ENCODE measurements at places on chromosomes 1 and 21.

- DNase-seq = no peak
These were observed 56.0 kb upstream of the ADARB1 start for GRCh38 chr21:45018131-45019075.

- no peak for DNase-seq
These were observed 7.5 kb upstream of the KCNJ15 start for GRCh38 chr21:38249256-38249655.

DNA sequence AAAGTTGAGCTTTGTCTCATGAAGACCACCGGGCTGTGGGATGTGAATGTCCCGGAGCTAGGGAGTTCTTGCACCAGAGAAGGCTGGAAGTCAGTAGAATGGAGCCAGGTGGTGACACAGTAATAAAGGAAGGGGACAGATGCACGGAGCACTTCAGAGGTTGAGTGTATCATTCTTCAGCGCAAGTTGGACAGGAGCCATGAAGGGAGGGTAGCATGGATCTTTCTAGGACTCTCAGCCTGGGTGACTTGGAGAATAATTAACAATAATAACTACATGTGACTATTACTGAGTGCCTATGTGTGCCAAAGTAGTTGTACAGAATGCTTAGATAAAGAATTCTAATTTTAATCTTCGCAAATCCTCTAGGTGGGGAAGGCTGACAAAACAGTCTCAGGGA is 258.7 kb upstream of the AJAP1 start:
- no peak for DNase-seq

- DNase-seq = no peak
These were observed 100.7 kb downstream of the IER5 start for GRCh38 chr1:181189245-181189644.

GRCh38 chr1:36911561-36912364 is 122.6 kb downstream of the GRIK3 start:
- no peak for DNase-seq

GRCh38 chr1:77342745-77343144 is 60.9 kb downstream of the AK5 start:
- no peak for DNase-seq

GRCh38 chr1:171744986-171745385 is 3.1 kb upstream of the VAMP4 start:
- no peak for DNase-seq

DNA sequence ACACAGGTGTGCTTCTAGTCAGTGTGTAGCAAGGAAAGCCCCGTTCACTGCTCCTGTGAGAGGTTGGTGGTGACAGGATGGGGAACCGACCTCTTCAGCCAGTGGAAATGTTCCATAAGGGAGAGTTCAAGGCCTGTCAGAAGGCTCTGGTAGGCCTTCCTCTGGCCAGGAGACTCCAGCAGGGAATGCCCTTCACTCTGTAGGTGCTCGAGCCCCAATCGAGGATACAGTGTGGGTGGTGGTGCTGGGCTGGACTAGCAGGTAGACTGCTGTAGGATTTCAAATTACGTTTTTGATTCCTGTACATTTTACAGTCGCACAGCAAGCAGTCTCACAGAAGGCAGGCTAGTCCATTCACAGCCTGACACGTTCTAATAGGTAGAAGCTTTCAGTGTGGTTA is 37.8 kb downstream of the NCF2 start:
- no peak for DNase-seq

GRCh38 chr1:172402878-172403569 is 17.5 kb upstream of the C1orf105 start:
- DNase-seq = no peak

DNA sequence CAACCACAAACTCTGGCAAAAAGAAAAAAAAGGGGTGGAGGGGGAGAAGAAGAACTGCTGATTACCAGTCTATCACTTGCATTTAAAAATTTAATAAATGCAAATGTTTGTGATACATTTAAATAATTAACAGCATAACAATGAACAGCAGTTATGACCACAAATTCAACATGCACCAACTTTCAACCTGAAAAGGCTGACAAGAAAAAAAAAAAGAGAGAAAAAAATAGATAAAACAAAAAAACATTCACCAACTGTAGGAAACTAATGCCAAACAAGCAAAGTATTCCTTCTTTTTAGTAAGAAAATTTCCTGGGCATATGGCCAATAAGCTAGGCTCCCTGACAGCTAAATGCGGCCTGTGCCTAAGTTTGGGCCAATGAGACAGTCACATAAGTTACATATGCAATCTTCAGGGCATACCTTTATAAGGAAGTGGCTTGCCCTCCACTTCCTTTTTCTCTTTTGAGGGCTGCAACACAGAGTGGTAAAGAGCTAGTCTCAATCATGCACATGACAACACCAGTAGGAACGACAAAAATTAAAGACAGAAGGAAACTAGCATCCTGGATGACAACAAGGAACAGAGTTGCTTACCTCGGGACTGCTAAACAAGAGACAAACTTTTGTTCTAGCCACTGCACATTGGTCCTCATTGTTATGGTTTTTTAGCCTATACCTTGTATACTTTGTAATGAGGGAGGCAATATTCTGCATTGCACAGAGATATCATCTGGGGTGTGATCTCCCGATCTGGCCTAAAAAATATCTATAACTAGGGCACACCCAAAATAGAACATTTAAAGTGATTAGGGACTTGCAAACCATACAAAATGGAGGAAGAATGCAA is 24.2 kb upstream of the PHTF1 start:
- DNase-seq = no peak

DNA sequence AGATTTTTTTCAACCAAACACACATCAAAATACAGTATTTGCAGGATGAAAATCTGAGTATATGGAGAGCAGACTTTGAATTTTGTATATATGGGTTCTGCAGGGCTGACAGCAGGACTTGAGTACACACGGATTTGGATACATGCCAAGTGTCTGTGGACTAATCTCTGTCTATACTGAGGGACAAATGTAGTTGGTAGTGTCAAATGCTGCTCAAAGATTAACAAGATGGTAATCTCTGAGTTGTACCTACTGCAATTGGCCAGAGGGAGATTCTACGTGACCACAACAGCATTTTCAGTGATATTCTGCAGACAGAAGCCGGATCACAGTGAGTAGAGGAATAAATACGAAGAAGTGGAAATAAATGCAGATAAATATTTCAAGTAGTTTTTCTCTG is 43.4 kb downstream of the SHCBP1L start:
- DNase-seq = no peak

- DNase-seq = no peak
These were observed 96.3 kb downstream of the ARHGEF10L start for GRCh38 chr1:17635811-17636210.

- no peak for DNase-seq
These were observed 29.5 kb downstream of the CAPN2 start for GRCh38 chr1:223741861-223742260.

DNA sequence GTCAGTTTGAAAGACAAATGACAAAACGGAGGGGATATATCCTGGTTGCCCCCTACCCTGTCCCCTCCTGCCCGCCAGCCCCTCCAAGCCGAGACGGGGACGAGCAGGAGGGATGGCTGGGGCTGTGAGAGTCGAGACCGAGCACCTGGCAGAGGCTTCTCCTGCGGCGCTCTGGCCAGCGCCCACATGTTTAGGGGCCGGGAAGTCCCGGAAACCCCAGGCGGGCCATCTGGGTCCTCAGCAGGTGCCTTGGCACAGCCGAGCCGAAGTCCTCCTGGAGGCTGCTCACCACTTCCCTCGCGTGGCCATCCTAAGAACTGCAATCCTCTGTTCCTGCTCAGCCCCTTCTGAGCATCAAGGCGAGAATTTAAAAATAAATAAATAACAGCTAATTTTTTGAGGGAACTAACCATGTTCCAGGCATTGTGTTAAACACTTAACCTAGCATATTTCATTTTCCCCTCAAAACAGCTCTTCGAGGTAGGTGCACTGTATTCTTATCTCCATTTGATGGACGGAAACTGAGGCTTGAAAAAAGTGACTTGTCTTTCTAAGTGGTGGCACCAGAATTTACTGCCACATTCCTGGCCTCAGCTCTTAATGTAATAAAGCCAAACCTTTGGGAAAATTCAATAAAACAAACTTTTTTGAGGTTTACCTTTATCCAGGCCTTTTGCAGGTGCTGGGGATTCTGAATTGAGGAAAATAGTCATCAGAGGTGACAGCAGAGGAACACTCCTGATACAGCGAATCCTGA is 3.5 kb upstream of the RIMS3 start:
- peak; percentile 74 for DNase-seq

GRCh38 chr1:245690156-245690690 is 535.4 kb downstream of the KIF26B start:
- DNase-seq = no peak

GRCh38 chr1:223304931-223305330 is 59.0 kb downstream of the SUSD4 start:
- no peak for DNase-seq

- DNase-seq = no peak
These were observed 3.7 kb downstream of the AURKAIP1 start for GRCh38 chr1:1371364-1371745.

DNA sequence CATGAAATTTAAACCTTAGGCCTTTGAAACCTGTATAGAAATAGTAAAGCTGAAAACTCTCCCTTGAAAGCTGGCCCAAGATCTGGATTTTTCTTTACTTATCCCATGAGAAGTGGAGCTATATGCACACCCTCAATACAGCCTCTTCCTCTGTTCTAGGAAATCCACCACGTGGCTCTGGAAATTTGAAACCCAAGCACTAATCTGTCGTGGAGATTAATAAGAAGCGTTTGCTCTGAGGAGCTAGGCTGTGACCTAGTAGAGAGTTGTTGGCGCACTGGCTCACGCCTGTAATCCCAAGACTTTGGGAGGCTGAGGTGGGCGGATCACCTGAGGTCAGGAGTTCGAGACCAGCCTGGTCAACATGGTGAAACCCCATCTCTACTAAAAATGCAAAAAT is 291.3 kb upstream of the PLXNA2 start:
- no peak for DNase-seq

- peak; percentile 5 for DNase-seq
These were observed 9.0 kb upstream of the FAM131C start for GRCh38 chr1:16082283-16083038.

- peak; percentile 45 for DNase-seq
These were observed 842 bp upstream of the ZC3H12A start for GRCh38 chr1:37473431-37474045.

GRCh38 chr1:11316701-11317100 is 43.7 kb downstream of the UBIAD1 start:
- DNase-seq = no peak

- DNase-seq = peak; percentile 35
These were observed 681 bp downstream of the B4GALT2 start for GRCh38 chr1:43979528-43980254.

DNA sequence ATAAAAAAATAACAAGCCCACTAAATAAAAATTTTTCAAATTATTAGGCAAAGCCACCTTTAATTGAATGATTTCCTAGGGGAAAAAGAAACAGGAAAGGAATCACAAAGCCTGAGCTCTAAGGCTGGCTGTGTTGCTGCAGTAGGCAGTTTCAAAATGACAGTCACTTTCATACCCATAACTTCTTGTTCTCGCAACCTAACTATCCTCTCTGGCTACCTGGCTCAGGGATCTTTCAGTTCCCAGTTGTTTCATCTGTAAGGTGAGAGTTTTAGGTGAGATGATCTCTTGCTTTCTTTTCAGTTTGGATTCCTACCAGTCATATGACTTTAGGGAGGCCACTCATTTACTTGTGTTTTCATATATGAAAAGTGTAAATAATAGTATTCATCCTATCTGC is 226.1 kb downstream of the ASTN1 start:
- DNase-seq = no peak

- DNase-seq = no peak
These were observed 36.8 kb downstream of the SMYD2 start for GRCh38 chr1:214317734-214318133.

- DNase-seq = peak; percentile 25
These were observed 30.2 kb upstream of the CD101 start for GRCh38 chr1:116971258-116971860.

DNA sequence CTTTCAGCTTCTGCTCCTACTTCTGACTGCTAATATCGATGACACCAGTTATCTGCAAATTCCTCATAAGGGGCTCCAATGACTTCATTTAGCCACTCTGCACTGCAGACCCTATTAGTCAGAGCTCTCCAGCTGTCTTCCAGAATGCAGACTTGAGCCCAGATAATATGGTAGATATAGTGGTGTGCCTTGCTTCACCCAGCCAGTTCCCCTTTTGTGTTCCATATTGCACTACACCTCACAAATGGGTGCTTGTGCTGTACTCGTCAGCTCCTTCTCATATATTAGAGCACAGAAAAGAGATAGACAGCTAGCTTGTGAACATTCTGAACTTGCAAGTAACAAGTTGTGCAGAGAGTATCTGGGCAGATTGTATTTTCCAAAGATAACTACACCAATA is 23.7 kb upstream of the COG2 start:
- no peak for DNase-seq

DNA sequence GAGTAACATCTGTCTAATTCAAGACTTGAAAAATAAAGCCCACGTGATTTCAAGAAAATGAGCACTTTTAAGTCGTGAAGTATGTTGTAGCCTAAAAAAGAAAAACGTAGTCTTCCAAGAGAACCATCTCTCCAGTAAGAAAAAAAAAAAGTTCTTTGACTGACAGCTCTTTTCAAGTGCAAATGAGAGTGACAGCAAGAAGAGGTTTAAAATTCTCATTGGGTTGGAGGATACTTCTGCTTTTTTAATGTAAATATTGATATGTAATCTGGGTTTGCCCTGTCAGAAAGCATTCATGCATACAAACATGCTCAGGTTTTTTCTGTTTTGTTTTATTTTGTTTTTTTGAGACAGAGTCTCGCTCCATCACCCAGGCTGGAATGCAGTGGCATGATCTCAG is 32.3 kb upstream of the PRDM2 start:
- DNase-seq = no peak

GRCh38 chr1:30662291-30662840 is 61.0 kb downstream of the MATN1 start:
- no peak for DNase-seq

GRCh38 chr1:44072204-44072603 is 40.9 kb upstream of the SLC6A9 start:
- no peak for DNase-seq

DNA sequence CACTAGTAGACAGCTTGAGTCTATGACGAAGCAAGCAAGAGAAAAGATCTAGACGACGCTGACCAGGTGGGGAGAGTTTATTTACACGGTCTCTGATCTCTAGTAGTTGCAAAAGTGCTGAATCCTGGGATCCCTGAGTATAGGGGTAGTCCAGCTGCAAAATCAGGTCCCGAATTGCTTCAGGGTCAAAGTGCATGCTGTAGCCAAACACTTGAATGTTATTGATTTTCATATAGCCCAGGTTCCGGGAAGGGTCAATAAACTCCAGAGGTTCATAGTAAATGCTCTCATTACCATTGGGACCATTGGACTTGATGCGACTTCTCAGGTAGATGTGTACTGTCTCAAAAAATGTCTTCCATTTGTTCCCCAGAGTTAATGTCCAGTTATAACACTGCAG is 379.6 kb downstream of the BRINP3 start:
- DNase-seq = no peak

- no peak for DNase-seq
These were observed 29.7 kb upstream of the PLCH2 start for GRCh38 chr1:2446394-2446793.
